ENCODE measurements at places on chromosomes 6 and 20.

DNA sequence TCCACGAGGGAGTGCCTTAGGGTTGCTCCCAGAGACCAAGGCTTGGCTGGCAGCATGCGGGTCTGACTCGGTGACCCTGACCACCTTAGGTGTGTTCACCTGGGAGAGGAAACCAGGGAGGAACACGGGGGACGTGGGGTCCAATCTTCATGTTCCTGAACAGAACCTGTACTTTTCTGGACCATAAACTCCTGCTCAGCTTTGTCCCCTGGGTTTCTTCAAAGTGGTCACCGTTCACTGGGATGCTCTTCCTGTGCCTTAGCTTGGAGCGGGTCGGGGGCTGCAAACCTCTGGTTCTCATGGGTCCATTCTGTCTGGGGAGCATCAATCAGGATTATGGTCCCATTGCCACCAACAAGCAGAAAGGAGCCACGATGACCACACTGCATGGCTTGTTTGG lies 333.5 kb downstream of the QKI start:
- no peak for DNase-seq

DNA sequence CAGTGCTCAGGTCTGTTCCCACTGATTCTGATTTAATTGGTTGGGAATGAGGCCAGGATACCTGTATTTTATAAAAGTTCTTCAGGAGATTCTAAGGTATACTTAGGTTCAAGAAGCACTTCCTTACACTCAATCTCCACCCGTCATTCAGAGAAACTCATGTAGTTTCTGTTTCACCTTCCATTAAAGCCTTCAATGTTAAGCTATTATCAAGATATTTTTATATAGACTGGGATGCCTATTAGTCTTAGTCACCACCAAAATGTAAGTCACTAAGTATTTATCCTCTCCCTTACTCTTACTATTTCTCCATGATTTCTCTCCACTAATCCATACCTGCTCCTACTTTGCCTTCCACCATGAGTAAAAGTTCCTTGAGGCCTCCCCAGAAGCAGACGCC lies 38.1 kb upstream of the GCLC start:
- DNase-seq = no peak

- no peak for DNase-seq
Measured at GRCh38 chr6:15763837-15764236, 101.0 kb upstream of the DTNBP1 start.

DNA sequence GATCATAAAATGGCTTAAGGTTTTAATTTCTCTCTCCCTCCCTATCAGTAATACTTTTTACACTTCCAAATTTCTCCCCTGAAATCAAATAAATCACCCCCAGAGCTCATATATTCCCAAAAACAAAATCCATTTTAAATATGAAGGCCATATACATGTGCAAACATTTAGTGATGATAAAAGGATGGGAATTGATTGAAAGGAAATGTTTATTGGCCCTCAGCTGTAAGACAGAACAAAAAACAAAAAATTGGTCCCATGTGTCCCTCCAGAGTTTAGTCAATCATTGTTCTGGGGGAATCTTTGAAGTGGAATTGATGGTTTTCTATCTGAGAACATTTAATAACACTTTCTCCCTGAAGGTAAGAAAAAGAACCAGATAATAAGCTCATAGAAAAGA lies 91.7 kb downstream of the COL12A1 start:
- no peak for DNase-seq

- no peak for DNase-seq
Measured at GRCh38 chr20:1463971-1464570, 2.6 kb downstream of the NSFL1C start.

DNA sequence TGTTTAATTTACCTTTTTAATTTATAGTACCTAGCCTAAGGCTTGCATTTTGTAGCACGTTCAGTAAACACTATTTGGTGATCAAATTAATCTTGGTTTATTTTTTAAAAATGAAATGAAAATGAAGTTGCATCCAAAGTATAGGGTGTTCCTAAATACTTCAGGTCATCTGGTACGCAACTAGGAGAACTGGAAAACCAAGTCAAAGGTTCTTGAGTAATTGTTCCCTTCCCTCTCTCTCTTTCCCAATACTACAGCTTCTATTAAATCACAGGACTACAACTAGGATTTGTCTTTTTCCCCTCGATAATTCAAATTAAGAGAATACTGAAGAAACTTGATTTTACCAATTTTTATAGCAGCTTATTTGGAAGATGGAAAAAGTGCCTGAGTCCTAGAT lies 27.9 kb downstream of the CSNK2A1 start:
- no peak for DNase-seq

DNA sequence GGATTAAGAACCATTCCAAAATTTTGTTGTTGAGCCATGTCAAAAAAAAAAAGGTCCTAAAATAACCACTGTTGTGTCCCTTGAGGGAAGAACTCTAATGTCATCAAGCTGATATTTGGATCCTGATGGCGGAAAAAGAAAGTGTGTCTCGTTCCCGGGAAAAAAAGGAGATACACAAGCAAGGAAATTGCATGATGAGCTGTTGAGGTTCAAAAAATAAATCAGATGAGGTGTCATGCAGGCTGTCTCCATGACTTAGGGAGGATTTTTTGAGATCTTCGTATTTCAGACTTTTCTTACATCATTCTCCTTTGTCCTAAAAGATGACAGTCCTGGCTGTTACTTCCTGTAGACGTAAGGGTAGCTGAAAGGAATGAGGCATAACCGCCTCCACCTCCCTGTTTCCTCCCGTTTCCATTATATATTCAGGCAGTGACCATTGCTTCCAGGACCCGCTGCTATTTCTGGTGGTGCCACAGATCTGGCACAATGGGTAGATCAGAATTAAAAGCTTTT lies 117.3 kb upstream of the TNFAIP3 start:
- DNase-seq = no peak

- no peak for DNase-seq
Measured at GRCh38 chr6:126784161-126784790, 334.2 kb upstream of the RSPO3 start.

DNA sequence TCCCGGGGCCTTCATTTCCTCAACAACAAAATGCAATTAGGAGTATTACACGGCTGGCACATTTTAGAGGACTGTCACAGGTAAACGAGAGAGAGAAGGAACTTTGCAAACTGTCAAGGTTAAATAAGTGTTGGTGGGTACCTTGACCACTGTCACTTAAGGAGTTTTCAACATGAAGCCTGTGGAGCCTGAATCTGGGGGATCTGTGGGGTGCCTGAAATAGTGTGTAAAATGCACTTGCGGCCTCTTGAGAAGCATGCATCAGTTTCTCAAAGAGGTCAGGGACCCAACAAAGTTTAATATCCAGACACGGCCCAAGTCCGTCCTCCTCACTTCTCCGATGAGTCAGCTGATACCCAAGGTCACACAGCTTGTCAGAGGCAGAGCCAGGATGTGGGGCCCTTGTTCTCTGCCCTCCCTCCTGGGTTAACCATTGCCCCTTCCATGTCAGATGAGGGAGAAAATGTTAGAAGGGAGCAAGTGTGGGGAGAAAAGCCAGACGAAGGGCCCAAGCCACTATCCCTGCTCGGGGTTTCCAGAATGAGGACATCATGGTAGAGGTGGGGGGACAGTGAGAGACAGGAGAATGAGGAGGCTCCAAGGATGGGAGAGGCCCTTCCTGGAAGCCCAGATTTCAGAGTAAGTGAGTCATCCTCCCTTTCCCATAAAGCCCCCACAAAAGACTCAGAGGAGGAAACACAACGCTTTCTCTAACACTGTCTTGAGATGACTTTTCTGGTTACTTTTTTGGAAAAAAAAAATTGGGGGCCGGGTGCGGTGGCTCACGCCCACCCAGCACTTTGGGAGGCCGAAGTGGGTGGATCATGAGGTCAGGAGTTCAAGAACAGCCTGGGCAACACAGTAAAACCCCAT lies 42.2 kb downstream of the C6orf132 start:
- DNase-seq = no peak

DNA sequence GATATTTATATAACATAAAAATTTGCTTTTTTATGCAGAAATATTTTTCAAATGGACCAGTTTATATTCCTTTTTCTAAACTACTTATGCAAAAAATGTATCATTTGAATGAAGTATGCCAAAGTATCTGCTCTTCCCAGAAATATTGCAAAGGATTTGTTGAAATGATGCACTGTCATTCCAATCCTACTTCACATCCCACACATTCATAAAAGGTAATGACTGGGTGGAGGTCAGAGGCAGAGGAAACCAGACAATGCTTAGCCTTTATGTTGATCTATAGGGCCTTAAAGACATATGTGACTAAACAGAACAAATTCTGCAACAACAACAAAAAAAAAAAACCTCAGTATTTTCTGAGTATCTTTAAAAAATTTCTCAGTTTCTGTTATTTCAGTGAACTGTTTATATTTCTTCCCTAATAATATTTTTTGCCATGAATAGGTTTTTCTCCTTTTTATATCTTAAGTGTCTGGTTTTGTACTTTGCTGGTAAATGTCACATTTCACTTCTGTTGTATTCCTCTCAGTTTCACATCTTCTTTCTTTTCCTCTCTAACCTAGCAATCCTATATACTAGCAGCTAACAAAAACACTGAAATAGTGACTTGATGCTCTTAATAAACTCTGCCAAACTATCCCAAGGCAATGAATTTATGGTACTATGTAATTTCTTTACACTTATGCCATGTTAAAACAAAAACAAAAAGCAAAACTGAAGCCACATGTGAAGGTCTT lies 374.1 kb downstream of the BCKDHB start:
- no peak for DNase-seq

DNA sequence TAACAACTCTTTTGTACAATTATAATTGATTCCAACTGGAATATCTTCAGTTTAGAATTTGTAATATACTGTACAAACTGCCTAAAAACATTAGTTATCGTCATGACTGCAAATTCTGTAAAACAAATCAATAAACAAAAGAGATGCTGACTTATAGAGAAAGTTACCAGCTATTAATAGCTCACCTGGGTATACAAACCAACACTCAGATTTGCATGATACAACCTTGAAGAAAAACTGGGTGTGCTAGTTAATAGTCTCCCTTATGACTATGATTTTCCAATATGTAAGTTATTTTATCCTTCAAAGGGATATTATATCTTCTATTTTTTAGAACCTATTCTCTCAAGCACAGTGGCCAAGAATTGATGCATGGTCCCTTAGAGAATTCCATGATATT lies 698.5 kb downstream of the FRK start:
- no peak for DNase-seq

DNA sequence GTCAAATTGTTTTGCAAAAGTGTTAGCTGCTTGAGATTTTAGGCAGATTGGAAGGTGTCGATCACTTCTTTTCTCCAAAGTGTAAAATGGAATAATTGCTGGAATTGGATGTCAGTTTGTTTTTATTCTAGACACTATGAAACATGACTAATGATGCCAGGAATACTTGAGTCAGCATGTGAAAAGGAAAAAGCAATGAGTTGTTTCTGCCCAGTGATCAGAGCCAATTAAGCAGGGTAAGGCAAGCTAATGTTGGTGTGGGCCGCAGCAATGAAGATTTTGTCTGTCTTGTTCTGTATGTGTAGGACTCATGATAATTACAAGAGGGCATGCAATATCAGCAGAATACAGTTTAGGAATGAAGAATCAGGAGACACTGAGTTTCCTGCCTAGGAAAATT lies 110.3 kb downstream of the CARMIL1 start:
- DNase-seq = no peak

DNA sequence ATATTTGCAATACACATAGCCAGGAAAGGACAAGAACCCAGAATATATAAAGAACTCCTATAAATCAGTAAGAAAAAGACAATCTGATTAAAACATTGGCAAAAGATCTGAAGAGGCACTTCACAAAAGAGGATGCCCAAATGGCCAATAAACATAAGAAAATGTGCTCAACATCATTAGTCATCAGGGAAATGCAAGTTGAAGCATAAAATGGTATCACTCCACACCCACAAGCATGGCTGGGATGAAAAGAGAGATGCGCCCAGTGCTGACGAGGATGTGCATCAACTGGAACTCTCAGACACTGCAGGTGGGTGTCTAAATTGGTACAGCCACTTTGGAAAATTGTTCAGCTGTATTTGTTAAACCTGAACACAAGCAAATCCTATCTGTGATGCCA lies 42.4 kb upstream of the MLN start:
- no peak for DNase-seq

GRCh38 chr6:29916741-29917140 lies 25.6 kb upstream of the HLA-A start:
- DNase-seq = no peak

DNA sequence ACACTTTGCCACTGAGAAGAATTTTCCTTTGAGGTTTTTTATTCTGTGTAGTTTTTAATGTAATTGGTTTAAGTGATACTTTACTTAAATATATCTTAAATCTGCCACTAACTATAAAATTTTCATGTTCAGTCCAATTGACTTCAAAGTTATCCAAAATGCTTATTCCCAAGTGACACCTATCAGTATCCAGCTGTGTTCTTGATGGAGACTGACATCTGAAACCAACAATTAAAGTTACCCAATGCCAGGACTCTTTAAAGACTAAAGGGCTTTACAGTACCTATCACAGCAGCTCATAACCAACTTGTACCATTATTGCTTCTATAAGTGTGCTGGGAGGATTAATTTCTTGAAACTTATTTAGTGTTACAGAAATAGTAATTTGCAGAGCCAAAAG lies 13.8 kb upstream of the EYA4 start:
- DNase-seq = no peak

DNA sequence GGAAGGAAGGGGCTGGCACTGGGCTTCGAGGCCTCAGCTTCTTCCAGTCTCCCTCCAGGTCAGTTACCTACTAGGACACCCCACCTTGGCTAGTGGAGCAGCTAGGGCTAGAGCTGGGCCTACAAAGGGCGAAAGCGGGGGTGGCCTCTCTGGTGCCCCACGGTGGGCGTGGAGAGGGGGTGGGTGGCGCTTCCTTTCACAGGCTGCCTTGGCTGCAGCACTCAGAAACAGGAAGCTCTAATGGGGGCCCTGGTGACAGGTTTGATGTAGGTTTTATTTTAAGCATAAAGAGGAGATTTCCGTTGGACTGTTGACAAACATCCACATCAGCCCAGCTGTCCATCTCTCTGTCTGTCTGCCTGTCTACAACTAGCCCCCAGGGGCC lies 13.4 kb downstream of the FAM110A start:
- no peak for DNase-seq

GRCh38 chr6:95578106-95578410 lies 723 bp downstream of the MANEA start:
- DNase-seq = no peak

- no peak for DNase-seq
Measured at GRCh38 chr6:72649032-72649984, 27.4 kb downstream of the KCNQ5 start.

GRCh38 chr6:56238352-56238751 lies 9.0 kb downstream of the COL21A1 start:
- DNase-seq = no peak

DNA sequence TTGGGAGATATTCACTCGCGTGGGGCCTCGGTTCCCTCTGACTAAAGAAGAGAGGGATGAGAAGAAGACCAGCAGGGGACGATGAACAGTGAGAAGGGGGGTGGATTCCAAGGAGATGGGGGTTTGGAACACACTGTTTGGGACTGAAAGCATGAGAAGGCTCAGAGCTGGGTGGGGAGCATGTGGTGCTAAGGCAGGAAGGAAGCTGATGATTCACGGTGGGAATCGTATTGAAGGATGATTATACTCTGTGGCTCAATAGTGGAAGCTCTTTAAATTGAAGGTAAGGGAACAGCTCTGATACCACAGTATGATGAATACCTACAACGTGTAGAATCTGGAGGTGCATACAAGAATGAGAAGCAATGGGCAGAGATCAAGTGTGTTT lies 117.5 kb upstream of the KCNK16 start:
- DNase-seq = no peak

GRCh38 chr6:51927450-51927849 lies 160.0 kb downstream of the PKHD1 start:
- DNase-seq = no peak
